ENCODE measurements at places on chromosomes 6 and 20.

- DNase-seq = no peak
Measured at GRCh38 chr6:158687506-158687905, 37.7 kb downstream of the SYTL3 start.

DNA sequence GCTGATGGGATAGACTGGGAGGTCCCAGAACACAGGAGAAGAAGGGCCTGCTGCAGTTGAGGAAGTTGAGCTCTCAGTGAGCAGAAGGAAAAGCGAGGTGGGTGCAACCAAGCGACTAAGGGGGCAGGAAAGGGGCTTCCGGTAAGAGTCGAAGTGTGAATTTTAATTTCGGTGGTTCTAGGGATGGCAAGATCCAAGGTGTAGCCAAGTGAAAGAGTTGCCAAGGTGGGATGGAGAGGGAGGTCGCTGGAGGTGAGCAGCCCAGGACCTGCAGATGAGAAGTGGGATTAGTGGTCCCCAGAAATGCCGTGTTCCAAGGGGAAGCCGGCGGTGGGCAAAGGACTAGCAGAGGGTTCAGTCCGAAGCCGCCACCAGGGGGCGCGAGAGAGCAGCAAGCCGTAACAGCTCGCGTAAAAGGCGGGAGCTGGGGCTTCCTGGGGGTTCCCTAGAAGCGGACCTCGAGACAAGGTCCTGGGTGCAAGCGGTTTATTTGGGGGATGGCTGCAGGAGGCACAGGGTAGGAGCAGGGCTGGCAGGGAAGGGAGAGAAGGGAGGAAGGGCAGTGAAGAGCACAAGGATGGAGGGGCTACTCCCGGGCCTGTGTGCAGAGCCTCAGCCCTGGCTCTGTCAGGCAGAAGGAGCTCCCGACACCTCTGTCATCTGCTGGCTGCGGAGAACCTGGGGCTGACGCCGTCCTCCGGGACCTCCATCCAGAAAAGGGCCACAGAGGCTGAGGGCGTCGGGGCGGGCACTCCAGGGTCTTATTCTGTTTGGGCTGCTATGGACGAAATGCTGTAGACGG, 103.6 kb downstream of the PAX1 start:
- DNase-seq = no peak

- DNase-seq = no peak
Measured at GRCh38 chr20:38700141-38700540, 24.1 kb upstream of the SLC32A1 start.

DNA sequence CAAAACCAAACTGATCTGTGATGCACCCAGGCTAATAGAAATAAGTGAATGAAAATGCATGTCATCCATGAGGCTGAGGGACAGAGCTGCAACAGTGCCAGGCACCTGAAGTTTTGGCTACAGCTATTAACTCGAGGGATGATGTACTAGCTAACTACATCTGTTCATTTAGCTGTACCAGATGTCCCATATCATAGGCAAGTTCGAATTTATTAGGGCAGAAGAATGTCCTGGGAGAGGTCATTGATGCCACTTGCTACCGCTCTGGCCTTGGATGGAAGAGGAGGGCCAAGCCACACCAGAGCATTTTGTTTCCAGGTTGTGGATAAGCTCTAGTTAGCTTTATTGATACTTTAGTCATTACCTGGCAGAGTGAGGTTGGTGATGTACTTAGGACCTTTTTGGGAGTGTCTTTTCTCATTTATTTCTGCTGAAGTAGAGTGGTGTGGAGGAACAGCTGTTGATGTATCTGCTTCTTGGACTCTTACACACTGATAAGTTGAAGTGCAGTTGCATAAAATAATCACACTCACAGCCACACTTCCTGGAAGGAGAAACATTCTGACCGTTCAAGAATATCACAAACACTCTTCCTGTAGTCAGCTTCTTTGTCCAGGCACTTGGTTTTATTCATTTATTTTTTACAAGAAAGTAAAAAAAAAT, 8.2 kb downstream of the ZFAND3 start:
- DNase-seq = no peak

GRCh38 chr6:97095311-97095850, 170.9 kb downstream of the KLHL32 start:
- no peak for DNase-seq

All from HTR-8/SVneo (cell line).